ENCODE measurements at places on chromosomes 3 and 15.

DNA sequence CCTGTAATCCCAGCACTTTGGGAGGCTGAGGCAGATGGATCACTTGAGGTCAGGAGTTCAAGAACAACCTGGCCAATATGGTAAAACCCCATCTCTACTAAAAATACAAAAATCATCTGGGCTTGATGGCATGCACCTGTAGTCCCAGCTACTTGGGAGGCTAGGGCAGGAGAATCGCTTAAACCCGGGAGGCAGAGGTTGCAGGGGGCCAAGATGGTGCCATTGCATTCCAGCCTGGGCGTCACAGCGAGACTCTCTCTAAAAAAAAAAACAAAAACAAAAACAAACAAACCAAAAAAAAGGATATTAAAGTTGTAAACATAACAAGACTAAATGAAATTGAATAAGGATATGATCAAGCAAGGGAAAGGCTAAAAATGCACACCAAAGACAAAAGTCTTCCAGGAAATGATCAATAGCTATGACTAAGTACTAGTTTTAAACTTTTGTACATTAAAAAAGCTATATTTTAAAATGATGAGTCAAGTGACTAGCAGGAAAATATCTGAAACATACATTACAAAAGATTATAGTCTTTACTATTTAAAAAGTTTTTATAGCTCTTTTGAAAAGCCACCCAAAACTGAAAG, 28.6 kb downstream of the KLHL6 start:
- DNase-seq, result no peak

- no peak for DNase-seq
Measured at GRCh38 chr3:47225310-47225906, 57.2 kb downstream of the KIF9 start.

GRCh38 chr3:107818025-107818424, 272.8 kb downstream of the CD47 start:
- DNase-seq, result no peak

DNA sequence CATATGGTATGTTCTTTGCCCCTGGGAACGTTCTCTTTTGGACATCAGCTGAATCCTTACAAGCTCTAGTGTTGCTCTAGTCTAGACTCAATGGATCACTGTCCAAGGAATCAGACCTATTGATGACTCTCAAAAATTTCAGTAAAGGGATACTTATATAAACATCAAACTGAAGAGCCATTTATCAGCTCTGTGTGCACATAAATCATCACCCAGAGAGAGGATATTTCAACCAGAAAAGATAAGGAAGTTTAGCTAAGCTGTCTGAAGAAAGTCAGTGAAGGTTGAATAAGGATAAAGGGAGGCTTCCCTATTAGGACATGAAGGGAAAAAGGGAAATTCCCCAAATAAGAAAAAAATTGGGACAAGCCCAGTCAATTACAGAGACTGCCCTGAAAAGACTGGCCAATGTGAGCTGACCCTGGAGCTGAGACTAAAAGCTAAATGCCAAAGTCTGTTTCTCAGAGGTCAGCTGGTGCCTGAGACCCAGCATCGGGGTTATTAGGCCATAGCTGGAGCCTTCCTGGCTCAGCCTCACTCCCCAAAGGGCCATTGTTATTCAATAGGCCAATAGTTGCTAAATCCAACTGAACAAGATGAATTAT, 424.1 kb upstream of the THBS1 start:
- no peak for DNase-seq

DNA sequence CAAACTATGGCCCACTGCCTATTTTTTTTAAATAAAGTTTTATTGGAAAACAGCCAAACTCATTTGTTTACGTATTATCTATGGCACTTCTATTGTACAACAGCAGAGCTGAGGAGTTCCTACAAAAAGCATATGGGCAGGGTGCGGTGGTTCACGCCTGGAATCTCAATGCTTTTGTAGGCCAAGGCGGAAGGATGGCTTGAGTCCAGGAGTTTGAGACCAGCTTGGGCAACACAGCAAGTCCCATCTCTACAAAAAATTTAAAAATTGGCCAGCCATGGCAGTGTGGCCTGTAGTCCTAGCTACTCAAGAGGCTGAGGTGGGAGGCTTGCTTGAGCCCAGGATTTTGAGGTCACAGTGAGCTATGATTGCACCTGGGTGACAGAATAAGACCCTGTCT, 142.3 kb downstream of the RORA start:
- DNase-seq, result no peak

- no peak for DNase-seq
Measured at GRCh38 chr3:179651687-179652446, 973 bp upstream of the USP13 start.

DNA sequence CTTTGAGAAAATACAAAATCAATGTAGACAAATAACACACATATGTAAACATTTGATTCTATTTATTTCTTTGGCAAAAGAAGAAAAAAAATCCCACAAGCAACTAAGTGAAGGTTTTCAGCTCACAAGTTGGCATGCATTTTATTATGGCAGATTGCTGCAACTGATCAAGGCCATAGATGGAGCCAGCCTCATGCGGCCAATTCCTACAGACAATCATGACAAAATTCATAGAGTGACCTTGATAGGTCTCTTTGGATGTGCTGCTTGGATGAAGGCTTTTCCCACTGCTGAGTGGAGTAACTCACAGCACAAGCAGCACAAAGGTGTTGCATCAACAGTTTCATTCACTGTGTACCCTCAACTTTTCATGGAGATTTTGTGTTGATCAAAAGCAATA, 22.1 kb downstream of the FBN1 start:
- DNase-seq, result no peak

DNA sequence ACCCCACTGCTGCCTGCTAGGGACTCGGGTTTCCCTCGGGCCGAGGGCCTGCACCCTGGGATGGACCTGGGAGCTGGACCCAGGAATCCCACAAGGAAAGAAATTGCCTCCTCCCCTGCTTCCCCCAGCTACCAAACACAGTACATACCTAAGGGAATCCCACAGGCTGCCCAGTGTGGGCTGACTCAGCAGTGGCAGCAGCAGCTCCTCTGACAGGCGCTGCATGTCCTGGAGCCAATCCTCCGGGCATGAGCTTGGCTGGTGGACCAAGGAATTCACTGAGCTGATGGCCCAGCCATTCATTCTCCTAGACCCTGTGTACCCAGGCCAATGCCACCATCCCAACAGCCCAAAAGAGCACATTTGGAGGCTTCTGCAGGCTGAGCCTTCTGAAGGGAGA, 9.5 kb upstream of the LTK start:
- DNase-seq, result no peak

GRCh38 chr3:172808969-172809546, 58.5 kb downstream of the ECT2 start:
- DNase-seq, result no peak

DNA sequence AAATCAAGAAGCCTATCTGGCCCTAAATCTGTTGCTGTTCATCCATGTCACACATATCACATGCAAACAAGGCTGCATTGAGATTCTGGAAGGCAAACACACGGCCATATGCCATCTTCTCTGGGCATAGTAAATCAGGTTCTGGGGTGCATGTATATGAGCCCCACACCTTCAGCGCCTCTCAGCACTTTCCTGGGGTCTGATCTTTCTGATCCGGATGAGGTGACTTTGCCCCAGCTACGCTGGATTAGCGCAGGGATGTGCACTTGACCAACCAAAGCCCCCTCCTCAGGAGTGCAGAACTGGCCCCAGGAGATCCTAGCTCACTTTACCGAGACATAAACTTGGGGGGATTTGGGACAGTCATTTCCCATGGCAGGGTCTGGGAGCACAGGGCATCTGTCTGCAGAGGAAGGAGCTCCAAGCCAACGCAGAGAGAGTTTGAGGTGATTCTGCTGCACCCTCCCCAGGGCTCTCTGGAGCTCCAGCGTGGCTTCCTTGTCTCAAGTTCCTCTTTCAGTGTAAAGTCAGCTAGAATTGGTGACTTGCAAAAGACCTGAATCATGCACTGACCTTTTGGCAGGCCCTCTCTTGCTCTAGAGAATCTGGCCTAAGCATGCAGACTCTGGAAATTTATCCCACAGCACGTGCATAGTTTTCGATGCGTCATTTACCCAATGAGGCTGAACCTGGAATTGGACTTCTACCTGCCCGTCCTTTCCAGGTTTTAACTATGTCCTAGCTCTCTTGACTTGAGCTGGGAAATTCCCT, 63.5 kb upstream of the KLF13 start:
- DNase-seq, result no peak

- DNase-seq, result no peak
Measured at GRCh38 chr15:33902043-33902442, 66.3 kb upstream of the CHRM5 start.

DNA sequence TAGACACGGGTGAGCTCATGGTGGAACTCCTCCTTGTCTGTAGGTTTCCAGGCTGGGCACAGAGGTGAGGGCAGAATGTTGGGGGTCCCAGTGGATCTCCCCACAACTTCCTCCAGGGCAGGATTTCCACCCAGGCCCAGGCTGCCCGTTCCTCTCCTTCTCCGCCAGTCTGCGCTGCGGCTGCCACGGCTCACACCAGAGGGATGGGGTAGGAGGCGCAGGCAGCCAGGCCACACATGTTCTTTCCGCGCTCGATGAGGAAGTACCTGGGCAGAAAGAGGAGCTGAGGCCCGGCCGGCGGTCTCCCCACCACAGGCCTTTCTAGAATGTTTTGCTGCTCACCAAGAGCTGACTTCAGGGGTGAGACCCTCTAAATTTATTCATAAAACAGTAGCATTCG, 22.9 kb downstream of the CTSH start:
- DNase-seq, result no peak

- DNase-seq, result no peak
Measured at GRCh38 chr15:76976572-76977270, 18.2 kb upstream of the PSTPIP1 start.

DNA sequence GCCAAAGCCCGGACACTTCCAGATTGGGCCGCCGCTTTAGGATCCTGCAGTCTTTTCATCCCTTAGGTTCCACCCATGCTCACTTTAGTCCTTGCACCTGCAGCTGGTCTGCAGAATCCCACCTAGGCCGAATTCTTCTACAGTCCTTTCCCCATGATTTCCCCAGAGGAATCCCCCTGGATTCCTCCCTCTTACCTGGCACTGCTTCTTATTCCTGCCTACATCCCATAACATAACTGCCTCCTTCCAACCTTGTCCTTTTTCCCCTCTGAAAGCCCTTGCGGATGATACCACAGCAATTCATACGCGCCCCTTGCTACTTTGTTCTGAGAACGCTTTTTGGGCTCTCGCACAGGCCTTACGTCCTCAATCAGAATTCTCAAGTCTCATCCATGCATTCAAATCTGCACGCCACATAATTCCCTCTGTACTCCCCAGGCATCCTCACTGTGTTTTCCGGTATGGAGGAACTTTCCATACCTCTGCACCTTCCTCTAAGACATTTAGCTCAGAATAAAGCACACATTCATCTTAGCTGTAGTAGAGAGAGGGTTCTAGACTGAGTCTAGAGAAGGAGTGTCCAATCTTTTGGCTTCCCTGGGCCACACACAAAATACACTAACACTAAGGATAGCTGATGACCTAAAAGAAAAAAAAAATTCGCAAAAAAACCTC, 619 bp downstream of the EIF2AK4 start:
- DNase-seq, result no peak
